ENCODE measurements at places on chromosomes 4 and X.

- DNase-seq: peak; percentile 31
These were observed 2.4 kb upstream of the NBDY start for GRCh38 chrX:56726605-56727004.

GRCh38 chr4:8688041-8688907 is 95.7 kb downstream of the CPZ start:
- no peak for DNase-seq

GRCh38 chr4:10648479-10648878 is 36.1 kb downstream of the CLNK start:
- DNase-seq: no peak

- peak; percentile 4 for DNase-seq
These were observed 283.3 kb downstream of the PTTG2 start for GRCh38 chr4:38243388-38244053.

DNA sequence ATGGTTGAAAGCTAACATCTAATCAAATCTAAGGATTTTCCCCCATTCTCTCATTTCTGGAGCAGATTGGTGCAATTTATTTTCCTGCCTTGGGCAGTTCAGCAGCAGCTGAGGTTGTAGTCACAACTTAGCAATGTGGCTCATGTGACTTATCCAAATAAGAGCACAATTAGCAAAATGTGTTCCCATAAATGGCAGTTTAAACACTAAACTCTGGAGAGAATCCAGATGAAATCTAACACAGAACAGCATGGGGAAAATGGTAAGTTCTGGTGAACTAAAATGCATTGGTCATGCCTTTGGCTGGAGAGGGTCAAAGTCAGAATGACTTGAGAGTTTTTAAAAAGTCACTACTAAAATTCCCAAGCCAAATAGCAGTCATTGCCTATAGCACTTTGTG is 422.6 kb upstream of the DIPK2B start:
- DNase-seq: no peak

GRCh38 chrX:55326985-55327384 is 62.3 kb upstream of the PAGE3 start:
- no peak for DNase-seq

DNA sequence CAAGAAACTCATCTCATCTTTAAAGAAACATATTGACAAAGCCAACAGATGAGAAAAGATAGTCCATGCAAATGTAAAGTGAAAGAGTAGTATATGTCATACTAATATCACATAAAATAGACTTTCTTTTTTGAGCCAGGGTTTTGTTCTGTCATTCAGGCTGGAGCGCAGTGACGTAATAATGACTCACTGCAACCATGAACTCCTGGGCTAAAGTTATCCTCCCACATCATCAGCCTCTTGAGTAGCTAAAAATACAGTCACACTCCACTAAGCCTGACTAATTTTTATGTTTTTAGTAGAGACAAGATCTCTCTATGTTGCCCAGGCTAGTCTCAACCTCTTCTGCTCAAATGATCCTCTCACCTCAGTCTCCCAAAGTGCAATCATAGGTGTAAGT is 51.8 kb upstream of the TRAM1L1 start:
- DNase-seq: no peak

DNA sequence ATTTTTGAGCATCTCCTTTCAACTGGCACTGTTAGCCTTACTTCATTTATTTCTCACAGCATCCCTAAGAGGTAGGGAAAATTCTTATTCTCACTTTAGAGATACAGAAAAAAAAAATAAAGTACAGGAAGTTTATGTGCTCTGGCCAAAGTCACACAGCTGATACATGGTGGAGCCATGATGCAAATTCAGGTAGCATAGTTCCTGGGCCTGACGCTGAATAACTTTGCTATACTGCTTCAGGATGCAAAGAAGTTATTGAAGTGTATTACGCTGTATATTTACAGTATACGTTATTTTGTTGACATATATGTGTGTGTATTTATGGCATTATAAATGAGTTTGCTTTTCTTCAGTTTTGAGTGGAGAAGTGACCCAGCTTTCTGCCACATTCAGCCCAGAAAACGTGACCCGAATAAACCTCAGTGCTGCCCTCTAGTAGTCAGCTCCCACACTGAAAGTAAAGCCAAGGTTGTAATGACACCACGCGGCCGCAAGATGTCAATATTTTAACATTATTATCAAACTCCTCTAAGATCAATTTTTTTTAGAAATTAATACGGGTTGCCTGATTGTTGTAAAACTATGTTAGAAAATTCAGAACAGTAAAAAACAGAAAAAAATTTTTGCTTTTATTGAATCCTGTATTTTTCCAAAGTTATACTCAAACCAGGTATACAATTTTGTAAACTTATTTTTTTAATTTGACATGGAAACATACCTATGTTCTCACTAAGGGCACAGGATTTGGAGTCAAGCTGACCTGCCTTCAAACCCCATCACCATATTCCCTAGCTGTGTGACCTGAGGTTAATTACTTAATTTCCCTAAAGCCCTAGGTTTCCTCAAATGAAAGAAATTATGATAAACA is 3.8 kb upstream of the GUCY2F start:
- DNase-seq: peak; percentile 67

DNA sequence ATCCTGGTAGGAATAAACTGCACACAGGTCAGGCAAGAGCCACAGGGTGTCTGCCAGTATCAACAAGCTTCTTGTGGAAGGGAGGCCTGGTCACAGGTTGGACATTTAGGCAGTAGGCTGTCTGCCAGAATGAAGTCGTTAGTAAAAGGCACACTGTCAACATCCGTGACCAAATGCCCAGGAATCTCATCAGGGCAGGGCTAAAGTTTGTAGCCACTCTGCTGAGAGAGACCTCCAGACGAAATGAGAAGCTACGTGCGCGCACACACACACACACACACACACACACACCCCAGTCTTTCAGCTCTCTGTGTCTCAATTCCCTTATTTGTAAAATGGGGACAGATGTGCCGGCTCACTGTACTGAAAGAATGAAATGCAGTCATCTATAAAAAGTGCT is 408.7 kb upstream of the ZFP42 start:
- no peak for DNase-seq

DNA sequence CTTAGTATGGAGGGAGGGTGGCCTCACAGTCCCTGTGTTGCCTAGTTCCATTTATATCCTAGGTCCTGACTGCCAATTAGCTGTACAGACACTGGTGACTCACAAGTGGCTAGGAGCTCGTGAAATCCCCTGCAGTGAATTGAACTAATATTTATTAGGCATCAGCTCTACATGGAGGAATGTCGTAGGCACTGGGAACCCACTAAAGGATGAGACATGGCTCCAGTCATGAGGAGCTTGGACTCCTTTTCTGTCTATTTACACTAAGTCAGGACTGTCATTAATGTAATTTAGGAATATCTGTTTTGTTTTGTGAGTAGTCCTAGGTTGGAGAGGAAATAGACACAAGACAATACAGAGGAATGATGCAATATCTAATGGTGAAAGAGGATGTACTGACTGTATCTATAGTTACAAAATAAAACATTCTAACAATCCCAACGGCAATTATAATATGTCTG is 67.7 kb downstream of the MID1IP1 start:
- DNase-seq: no peak

DNA sequence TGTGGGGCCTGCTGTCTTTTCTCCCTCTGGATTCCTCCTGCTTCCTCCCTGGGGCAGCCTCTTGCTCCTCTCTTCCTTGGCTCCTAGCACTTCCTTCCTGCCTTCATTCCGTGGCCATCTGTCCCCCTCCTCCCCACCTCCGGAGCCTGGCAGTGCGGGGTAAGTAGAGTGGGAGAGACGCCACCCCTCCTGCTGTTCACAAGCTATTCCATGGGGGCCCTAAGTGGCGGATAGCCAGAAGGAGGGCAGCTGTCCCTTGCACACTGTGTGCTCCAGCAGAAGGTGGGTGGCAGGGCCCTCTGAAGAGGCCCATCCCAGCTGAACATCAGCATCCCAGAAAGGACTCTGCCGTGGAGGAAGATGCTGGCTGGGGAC is 27.4 kb downstream of the CCNQ start:
- no peak for DNase-seq

- no peak for DNase-seq
These were observed 53.8 kb downstream of the CPLX1 start for GRCh38 chr4:772118-772517.

DNA sequence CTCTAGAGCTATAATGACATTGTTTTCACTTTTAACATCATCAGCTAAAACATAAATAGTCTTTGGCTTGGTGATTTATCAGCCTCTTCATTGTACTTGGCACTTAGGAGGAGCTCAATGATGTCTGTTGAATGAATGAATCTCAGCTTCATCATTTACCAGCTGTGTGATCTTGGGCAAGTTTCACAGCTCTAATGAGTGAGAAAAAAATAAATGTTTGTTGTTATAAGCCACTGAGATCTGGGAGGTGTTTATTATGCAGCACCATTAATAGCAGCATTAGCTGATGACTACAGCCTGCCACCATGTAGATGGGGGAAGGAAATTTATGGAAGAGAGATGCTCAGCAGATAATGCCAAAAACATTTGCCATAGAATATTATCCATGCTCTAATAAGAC is 63.6 kb upstream of the C1QTNF7 start:
- no peak for DNase-seq

- no peak for DNase-seq
These were observed 109.4 kb downstream of the PDHA2 start for GRCh38 chr4:95949136-95949765.

GRCh38 chr4:52889778-52890520 is 27.8 kb downstream of the RASL11B start:
- no peak for DNase-seq

GRCh38 chr4:37561196-37561802 is 124.9 kb downstream of the RELL1 start:
- DNase-seq: no peak

- no peak for DNase-seq
These were observed 106.6 kb upstream of the NAP1L5 start for GRCh38 chr4:88804234-88804633.

- DNase-seq: no peak
These were observed 20.7 kb downstream of the TAPT1 start for GRCh38 chr4:16205298-16206164.

All from CD4-positive, alpha-beta T cell treated with Interleukin-17A for 4 hours (primary cell).